ENCODE measurements at places on chromosomes 4 and X.

DNA sequence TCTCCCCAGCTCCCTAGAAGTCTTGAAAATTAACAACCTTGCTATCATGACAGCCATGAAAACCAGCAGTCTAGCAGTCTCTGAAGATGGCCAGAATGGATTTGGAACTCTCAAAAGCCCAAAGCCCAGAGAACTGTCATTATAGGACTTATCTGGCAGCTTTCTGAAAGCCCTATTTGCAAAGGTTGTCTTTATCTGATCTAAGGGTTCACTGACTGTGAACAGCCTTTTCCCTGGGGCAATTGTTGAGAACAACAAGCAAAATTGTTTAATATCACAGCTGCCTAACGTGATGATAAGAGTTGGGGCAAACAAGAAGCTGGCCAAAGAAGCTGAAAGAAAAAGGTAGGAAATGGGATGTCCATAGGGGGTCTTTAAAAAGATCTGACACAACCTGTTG lies 20.9 kb upstream of the KLHL8 start:
- DNase-seq: no peak

GRCh38 chr4:108072300-108072699 lies 82.6 kb downstream of the HADH start:
- no peak for DNase-seq

GRCh38 chr4:119543779-119544178 lies 84.8 kb downstream of the PDE5A start:
- no peak for DNase-seq

- DNase-seq: peak; percentile 9
Observed at GRCh38 chrX:153600032-153600373, 1.1 kb upstream of the CCNQ start.

- no peak for DNase-seq
Observed at GRCh38 chr4:10054571-10055041, 33.3 kb upstream of the SLC2A9 start.

DNA sequence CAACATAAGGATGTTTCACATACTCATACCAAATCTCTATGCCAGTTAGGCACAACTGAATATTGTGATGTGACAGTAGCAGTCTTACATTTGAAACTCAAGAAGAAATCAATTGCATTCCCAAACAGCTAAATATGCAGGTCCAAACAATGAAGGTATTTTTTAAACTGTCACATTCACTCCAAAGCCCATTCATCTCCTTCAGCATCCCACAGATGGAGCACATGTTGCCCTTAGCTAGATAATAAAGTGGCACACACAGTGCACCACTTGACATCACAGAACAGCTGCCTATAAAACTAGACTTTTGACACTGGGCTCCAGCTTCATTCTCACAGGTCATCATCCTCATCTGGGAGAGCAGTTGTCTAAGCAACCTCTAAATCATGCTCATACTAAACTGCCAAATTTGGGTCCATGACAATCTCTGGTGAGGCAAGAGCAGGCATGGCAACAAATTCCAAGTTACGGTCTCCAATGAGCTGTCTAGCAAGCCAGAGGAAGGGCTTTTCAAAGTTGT lies 26.2 kb upstream of the ARHGEF6 start:
- DNase-seq: no peak

GRCh38 chrX:110419512-110419911 lies 60.9 kb downstream of the RTL9 start:
- DNase-seq: no peak

DNA sequence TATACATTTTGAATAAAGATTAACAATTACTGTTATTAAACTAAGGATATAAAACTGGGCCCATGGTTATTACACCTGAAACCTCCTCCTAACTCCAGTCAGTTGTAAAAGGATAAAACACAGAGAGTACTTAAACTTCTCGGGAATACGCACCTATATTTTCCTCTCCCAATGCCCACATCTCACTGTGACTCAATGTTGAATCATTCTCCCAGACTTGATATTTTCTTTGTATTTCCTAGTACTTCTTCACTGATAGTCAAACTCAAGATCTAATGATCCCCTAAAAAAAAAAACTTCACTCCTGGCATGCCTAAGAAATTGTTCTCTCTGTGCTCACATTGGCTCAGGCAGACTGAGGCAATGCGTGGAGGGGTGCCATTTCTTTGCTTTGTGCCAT lies 212.5 kb upstream of the DKK2 start:
- DNase-seq: no peak

GRCh38 chr4:152039023-152039481 lies 278.2 kb upstream of the GATB start:
- DNase-seq: peak; percentile 99

DNA sequence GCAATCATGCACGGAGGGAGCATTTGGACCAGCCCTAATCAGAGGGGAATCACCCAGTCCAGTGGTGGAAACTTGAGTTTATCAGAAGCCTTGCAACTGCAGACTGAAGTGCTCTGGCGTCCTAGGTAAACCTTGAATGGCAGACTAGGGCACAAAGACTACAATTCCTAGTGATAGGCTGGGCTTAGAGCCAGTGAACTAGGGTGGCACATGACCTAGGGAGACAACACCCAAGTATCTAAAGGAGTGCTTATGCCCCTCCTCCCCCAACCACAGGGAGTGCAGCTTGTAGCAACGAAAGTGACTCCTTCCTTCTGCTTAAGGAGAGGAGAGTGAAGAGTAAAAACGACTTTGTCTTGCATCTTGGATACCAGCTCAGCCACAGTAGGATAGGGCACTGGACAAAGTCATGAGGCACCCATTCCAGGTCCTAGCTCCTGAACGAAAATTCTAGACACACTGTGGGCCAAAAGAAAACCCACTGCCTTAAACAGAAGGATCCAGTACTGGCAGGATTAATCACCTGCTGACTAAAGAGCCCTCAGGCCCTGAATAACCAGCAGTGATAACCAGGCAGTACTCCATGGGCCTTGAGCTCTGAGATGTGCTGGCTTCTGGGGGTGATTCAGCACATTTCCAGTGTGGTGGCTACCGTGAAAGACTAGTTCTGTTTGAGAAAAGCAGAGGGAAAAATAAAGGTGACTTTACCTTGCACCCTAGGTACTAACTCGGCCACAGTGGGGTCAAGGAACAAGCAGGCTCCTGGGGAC lies 58.7 kb upstream of the STARD8 start:
- no peak for DNase-seq

- DNase-seq: no peak
Observed at GRCh38 chr4:134345244-134345643, 143.7 kb upstream of the PABPC4L start.

DNA sequence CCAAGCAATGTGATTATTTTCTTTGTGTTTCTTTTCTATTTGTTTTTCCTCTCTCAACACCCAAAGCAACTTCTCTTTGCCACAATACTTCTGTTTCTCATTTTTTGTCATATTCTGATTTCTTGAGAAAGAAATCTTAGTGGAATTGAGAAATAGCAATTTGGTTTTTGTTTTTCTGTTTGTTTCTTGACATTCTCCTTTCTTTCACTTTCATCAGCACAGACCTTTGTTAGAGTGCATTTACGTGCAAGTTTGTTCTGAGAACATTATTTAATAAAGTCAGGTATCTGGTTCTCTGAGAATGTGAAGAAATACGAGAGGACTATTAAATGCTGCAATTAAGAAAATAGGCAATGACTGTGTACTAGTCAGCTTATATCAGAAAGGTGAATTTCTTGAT lies 608.1 kb upstream of the AADAT start:
- DNase-seq: no peak

GRCh38 chr4:110475881-110476818 lies at the start of gene ENPEP:
TSS of gene ENPEP (plus strand) at chr4:110476155. CDS start at chr4:110476415, 260 bp downstream.
- DNase-seq: no peak

- DNase-seq: no peak
Observed at GRCh38 chr4:25948051-25948450, 34.0 kb downstream of the SMIM20 start.

- peak; percentile 91 for DNase-seq
Observed at GRCh38 chr4:139454111-139455045, at the start of gene RAB33B. TSS of gene RAB33B (plus strand) at chr4:139454121. CDS start at chr4:139454196, 75 bp downstream.

DNA sequence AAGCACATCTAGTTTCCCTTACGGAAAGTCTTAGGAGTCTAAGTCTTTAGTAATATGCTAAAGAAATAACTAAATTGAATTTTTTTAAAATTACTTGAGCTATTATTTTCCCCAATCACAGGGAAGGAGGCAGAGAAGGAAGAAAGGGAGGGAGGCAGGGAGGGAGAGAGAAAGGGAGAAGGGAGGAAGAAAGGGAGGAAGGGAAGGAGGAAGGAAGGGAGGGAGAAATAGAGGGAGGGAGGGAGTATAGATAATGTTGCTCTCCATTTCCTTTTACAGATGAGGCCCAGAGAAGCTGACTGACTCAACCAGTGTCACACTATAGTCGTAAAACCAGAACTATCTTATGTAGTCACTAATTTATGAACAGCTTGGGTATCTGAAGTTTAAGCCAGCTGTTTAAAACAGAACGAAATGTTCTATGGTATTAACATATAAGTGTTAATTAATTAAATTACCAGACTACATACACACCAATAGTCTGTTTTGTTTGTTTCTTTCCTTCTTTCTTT lies 14.6 kb downstream of the SH3RF1 start:
- peak; percentile 59 for DNase-seq

DNA sequence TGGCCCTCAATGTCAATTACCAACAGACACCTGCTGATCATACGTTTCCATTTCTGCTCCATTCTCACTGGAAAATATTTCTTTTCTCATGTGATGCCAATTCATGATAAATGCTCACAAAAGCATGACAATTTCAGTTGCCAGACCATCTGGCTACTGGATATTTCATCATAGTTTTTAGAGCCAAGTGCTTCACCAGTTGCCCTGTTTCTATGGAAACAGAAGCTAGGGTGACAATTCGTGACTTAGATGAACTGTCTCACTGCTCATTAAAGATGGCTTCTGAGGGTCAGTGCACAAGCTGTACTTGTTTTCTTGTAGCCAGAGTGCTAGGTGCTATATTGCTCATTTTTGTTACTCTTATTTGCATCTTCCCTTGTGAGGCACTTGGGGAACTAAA lies 184.9 kb downstream of the COMMD8 start:
- DNase-seq: no peak

DNA sequence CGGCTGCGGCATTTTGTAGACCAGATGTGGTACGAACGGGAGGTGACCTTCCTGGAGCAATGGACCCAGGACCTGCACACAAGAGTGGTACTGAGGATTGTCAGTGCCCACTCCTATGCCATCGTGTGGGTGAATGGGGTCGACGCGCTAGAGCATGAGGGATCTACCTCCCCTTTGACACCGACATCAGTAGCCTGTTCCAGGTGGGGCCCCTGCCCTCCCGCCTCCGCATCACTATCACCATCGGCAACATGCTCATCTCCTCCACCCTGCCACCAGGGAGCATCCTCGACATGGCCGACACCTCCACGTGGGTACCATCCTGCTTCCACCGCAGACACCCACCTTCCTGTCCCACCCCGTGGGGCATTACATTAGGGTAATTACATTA lies 46.2 kb downstream of the SMARCA5 start:
- DNase-seq: no peak

DNA sequence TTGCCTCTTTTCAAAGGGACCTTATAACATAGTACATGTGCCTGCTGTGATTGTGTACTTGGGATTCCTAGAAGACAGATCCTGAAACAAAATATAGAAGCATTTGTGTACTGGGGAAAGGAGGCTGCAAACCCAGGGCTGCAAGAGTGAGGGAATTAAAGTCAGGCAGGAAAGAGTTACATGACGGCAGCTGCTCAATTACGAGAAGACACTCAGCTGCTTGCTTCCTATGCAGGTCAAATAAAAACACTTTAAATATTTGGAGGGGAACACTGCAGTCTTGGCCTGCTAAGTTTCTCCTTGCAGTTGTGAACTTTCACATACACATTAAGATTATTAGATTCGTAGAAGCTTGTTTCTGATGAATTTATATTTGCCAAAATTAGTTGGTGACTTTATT lies 191.9 kb upstream of the CXCL13 start:
- DNase-seq: no peak

- no peak for DNase-seq
Observed at GRCh38 chr4:129474698-129475097, 378.7 kb downstream of the C4orf33 start.

GRCh38 chrX:21745756-21746155 lies 12.2 kb downstream of the SMPX start:
- peak; percentile 10 for DNase-seq

- DNase-seq: no peak
Observed at GRCh38 chr4:185192059-185192458, 11.7 kb downstream of the CFAP97 start.

GRCh38 chrX:3176439-3176820 lies 135.2 kb downstream of the ARSF start:
- DNase-seq: peak; percentile 71

- no peak for DNase-seq
Observed at GRCh38 chrX:33324099-33324498, 112.8 kb upstream of the DMD start.

GRCh38 chr4:87451537-87451936 lies 29.2 kb downstream of the NUDT9 start:
- peak; percentile 6 for DNase-seq

DNA sequence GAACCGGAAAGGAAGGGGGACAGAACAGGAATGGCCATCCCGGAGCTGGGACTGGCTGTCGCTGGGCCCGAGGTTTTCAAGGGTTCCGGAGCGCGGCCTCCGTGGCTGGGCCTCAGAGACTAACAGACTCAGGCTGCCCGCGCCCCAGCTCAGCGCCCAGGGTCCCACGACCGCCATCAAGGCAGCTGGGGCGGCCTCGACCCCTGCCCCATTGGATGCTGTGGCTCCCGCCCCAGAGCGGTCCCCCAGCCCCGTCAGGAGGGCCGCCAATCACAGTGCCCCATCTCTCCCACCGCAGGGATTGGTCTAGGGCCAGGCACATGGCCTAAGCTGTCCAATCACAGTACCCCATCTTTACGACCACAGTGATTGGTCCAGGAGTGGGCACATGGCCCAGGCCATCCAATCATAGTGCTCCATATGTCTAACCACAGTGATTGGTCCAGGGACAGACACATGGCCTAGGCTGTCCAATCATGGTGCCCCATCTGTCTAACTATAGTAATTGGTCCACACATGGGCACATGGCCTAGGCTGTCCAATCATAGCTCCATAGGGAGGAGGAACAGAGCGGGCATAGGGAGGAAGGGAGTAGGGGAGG lies 105.3 kb upstream of the NKX1-1 start:
- peak; percentile 15 for DNase-seq

DNA sequence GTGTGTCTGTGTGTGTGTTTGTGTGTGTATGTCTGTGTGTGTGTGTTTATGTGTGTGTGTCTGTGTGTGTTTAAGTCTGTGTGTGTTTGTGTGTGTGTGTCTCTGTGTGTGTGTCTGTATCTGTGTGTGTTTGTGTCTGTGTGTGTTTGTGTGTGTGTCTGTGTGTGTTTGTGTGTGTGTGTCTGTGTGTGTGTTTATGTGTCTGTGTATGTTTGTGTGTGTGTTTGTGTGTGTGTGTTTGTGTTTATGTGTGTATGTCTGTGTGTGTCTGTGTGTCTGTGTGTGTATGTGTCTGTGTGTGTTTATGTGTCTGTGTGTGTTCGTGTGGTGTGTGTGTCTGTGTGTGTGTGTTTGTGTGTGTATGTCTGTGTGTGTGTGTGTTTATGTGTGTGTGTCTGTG lies 11.4 kb downstream of the IL9R start:
- DNase-seq: peak; percentile 12

- DNase-seq: no peak
Observed at GRCh38 chrX:28108186-28108945, 127.1 kb upstream of the DCAF8L1 start.

- DNase-seq: no peak
Observed at GRCh38 chr4:6121276-6121850, 79.0 kb downstream of the JAKMIP1 start.

- peak; percentile 43 for DNase-seq
Observed at GRCh38 chrX:19613645-19614323, 98.5 kb upstream of the MAP3K15 start.

- DNase-seq: no peak
Observed at GRCh38 chr4:156767911-156768415, 203.6 kb downstream of the PDGFC start.

GRCh38 chr4:931194-931959 lies 739 bp downstream of the GAK start:
- DNase-seq: peak; percentile 97

Measured in mesenchymal stem cell (in vitro differentiated cells and primary cell).